Osteoblast (primary cell): ENCODE measurements at places on chromosomes 5 and 9. TPM values are rescaled to one million over a fixed set of nuclear protein-coding genes. Genes with fewer than 3 reads are reported as not detected.

The IL3 gene
- total RNA-seq: not detected in 2 replicates

The PKN3 gene
- total RNA-seq: 3.5 and 4.3 TPM in 2 replicates

The GABRA1 gene
- not detected in 2 replicates for total RNA-seq

The IFNA1 gene
- total RNA-seq: not detected in 2 replicates

The CCDC192 gene
- not detected in 2 replicates for total RNA-seq

The UBAP1 gene
- total RNA-seq: 40.9 and 43.9 TPM in 2 replicates

The CATSPER3 gene
- total RNA-seq: 0.29 and 0.36 TPM in 2 replicates

The SLC6A3 gene
- total RNA-seq: not detected in 2 replicates

The GFPT2 gene
- total RNA-seq: 30.4 and 39.5 TPM in 2 replicates

The GOLGA2 gene
- total RNA-seq: 121 and 137 TPM in 2 replicates

The BHMT2 gene
- total RNA-seq: 8.3 and 12.1 TPM in 2 replicates

The CDHR2 gene
- under 0.01 TPM in 1 of 2 replicates, not detected in the other for total RNA-seq

The SLC9A3 gene
- total RNA-seq: 1.2 and 1.4 TPM in 2 replicates

The ABO gene
- total RNA-seq: not detected in 2 replicates

The PSIP1 gene
- 40.1 and 45.2 TPM in 2 replicates for total RNA-seq

- DNase-seq: peak; percentile 92
- peaks cover 86% of the 10 kb centered on the region for H3K36me3 ChIP-seq
- no peak overlapping the region for H3K4me3 ChIP-seq
- peaks cover 34% of the 10 kb centered on the region for H3K4me1 ChIP-seq
- peak overlapping the region; percentile 71 for H3K27ac ChIP-seq
- no peaks in the 10 kb centered on the region for H3K27me3 ChIP-seq
Observed at GRCh38 chr5:132268769-132269551, 11.5 kb downstream of the PDLIM4 start.

DNA sequence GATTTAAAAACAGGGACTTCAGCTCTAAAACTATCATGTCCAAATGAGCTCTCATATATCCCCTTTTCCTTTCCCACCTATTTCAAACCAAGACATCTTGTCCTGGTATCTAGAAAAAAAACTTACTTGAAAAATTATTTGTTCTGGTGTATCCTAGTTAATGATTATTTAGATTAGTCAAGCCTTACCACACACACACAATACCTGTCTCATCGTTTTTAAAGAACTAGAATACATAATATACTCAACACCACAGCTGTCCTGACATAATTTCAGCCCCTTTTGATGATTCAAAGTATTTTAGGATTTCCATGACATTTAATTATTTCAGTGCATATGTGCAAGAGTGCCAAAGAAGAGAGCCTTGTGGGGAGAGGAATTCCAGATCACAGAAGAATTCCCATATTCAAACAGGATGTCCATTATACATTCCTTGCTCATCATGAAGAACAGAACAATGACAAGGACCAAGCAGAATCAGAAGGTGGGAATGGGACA, 233.7 kb downstream of the SMARCA2 start:
- DNase-seq: no peak
- no peak overlapping the region for H3K27ac ChIP-seq
- H3K36me3 ChIP-seq: no peaks in the 10 kb centered on the region

DNA sequence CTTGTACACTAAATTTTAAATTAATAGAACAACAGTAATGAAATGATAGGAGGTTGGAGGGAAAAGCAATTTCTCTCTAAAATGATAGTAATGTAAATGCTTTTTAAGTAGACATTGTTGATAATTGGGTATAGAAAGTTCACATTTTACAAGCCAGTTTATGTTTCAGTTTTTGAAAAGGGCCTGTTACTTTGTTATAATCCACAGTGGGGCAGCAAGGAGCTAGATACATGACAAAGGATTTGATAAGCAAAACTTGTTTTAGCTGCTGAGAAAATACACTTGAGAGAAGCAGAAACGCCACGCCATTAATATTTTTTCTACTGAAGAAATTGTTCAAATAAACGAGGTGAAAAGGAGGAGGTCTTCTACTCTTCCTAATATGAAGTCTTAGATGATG, 30.2 kb downstream of the SREK1 start:
- no peaks in the 10 kb centered on the region for H3K4me1 ChIP-seq
- no peak overlapping the region for H3K4me3 ChIP-seq
- no peak for DNase-seq
- peaks cover 62% of the 10 kb centered on the region for H3K36me3 ChIP-seq

- no peak overlapping the region for H3K4me3 ChIP-seq
- no peak for DNase-seq
- H3K27ac ChIP-seq: peak overlapping the region; percentile 92
Observed at GRCh38 chr9:113625486-113625885, 162.0 kb downstream of the RGS3 start.

- no peak overlapping the region for H3K4me3 ChIP-seq
- H3K27me3 ChIP-seq: no peaks in the 10 kb centered on the region
- no peak overlapping the region for H3K27ac ChIP-seq
- H3K36me3 ChIP-seq: no peaks in the 10 kb centered on the region
Observed at GRCh38 chr5:110086658-110087388, 397.1 kb downstream of the MAN2A1 start.

DNA sequence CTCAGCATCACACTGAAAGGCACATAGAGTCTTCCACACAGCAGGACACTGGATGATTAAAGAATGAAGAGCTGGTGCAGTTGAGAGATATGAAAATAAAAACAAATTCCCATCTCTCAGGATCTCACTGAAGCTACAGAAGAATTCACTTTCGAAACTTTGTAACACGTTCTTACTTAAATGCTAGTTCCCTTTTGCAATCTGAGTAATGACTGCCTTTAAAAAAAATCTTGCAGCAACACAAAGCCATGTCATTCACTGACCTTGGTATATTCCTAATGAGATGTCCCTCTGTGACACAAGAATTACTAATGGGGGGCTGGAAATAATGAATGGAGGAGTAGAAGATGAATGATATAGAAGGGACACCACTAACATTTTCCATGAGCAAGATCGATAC, 201.8 kb downstream of the GLIS3 start:
- H3K36me3 ChIP-seq: no peaks in the 10 kb centered on the region
- no peaks in the 10 kb centered on the region for H3K27me3 ChIP-seq
- DNase-seq: no peak

GRCh38 chr5:174418809-174419539, 305.4 kb upstream of the MSX2 start:
- peak overlapping the region; percentile 43 for H3K4me3 ChIP-seq
- H3K27me3 ChIP-seq: no peaks in the 10 kb centered on the region
- DNase-seq: peak; percentile 65
- no peak overlapping the region for H3K27ac ChIP-seq
- H3K4me1 ChIP-seq: peaks cover under 1% of the 10 kb centered on the region
- H3K36me3 ChIP-seq: no peaks in the 10 kb centered on the region

- H3K27ac ChIP-seq: no peak overlapping the region
- H3K27me3 ChIP-seq: no peaks in the 10 kb centered on the region
- no peaks in the 10 kb centered on the region for H3K36me3 ChIP-seq
- DNase-seq: no peak
- H3K4me3 ChIP-seq: no peak overlapping the region
Observed at GRCh38 chr9:12708562-12709298, 15.5 kb downstream of the TYRP1 start.

DNA sequence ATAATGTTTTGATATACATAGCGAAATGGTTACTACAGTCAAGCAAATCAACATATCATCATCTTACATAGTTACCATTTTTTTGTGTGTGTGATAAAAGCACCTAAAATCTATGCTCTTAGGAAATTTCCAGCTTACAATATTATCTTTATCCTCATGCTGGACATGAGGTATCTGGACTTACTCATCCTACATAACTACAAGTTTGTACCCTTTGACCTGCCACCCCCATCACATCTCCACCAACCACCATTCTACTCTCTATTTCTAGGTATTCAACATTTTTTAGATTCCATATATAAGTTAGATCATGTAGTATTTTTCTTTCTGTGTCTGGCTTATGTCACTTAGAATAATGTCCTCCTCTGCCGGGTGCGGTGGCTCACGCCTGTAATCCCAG, 79.9 kb downstream of the TAF11L14 start:
- no peak overlapping the region for H3K27ac ChIP-seq
- no peak overlapping the region for H3K4me3 ChIP-seq
- no peaks in the 10 kb centered on the region for H3K36me3 ChIP-seq

- peak; percentile 29 for DNase-seq
- no peak overlapping the region for H3K27ac ChIP-seq
- H3K4me3 ChIP-seq: no peak overlapping the region
- no peaks in the 10 kb centered on the region for H3K36me3 ChIP-seq
Observed at GRCh38 chr5:168670881-168671575, 91.9 kb upstream of the PANK3 start.

DNA sequence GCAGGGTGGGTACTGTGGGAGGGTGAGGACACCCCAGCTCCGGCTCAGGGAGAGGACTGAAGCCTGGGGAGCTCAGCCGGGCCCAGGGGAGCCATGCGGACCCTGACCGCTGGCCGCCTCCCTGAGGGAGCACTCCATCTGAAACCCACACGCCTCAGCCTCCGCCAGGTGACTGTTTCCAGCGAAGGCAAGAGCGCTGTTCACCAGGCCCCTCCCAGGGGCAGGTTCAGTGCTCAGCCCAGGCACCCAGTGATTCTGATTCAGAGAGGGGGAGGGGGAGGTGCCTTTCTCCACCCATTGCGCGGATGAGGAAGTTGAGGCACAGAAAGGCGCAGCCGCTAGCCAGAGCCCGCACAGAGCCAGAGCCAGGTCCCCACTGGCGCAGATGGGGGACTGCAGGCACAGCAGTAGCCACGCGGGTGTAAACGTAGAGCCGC, 27.0 kb downstream of the ADGRD2 start:
- H3K27me3 ChIP-seq: peaks cover 31% of the 10 kb centered on the region
- no peaks in the 10 kb centered on the region for H3K36me3 ChIP-seq
- no peak overlapping the region for H3K27ac ChIP-seq
- H3K4me1 ChIP-seq: no peaks in the 10 kb centered on the region

GRCh38 chr9:91146391-91147019, 215.2 kb downstream of the AUH start:
- H3K27me3 ChIP-seq: no peaks in the 10 kb centered on the region
- H3K36me3 ChIP-seq: no peaks in the 10 kb centered on the region
- no peak overlapping the region for H3K4me3 ChIP-seq

DNA sequence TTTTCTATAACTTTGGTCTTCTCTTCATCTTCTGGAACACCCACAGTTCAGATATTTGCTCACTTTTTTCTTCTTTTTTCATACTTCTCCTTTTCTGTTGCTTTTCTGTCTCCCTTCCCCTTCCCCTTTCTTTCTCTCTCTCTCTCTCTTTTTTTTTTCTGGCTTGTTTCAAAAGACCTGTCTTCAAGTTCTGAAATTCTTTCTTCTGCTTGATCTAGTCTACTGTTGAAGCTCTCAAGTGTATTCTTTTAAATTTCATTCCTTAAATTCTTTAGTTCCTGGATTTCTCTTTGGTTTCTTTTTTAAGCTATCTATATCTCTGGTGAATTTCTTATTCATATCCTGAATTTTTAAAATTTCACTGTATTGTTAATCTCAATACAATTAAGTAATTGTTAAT, 11.2 kb downstream of the ALG2 start:
- H3K36me3 ChIP-seq: peaks cover 6% of the 10 kb centered on the region
- no peak for DNase-seq
- H3K4me1 ChIP-seq: no peaks in the 10 kb centered on the region
- H3K27me3 ChIP-seq: no peaks in the 10 kb centered on the region
- no peak overlapping the region for H3K27ac ChIP-seq

GRCh38 chr9:126429190-126429589, 102.6 kb downstream of the MVB12B start:
- H3K36me3 ChIP-seq: no peaks in the 10 kb centered on the region
- no peak overlapping the region for H3K27ac ChIP-seq
- no peaks in the 10 kb centered on the region for H3K27me3 ChIP-seq
- no peaks in the 10 kb centered on the region for H3K4me1 ChIP-seq
- no peak overlapping the region for H3K4me3 ChIP-seq

DNA sequence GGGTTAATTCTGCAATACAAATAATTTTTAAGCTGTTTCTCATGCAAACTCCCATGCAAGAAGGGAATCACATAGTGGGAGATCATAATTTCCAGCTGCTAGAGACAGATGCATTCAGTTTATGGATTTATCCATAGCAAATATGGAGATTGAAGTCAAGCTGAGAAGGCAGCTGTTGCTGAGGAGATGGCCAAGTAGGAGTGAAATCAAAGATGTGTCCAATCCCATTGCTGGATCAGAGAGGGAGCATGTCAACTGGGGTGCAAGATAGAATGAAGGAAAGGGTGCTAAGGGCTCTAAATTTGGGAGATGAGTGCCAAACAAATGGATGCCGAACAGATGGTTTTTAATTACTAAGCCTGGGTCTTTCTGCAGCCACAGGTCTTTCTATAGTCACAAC, 504.5 kb downstream of the NFIB start:
- no peaks in the 10 kb centered on the region for H3K4me1 ChIP-seq
- no peaks in the 10 kb centered on the region for H3K36me3 ChIP-seq
- H3K4me3 ChIP-seq: no peak overlapping the region
- H3K27ac ChIP-seq: no peak overlapping the region
- DNase-seq: peak; percentile 66

DNA sequence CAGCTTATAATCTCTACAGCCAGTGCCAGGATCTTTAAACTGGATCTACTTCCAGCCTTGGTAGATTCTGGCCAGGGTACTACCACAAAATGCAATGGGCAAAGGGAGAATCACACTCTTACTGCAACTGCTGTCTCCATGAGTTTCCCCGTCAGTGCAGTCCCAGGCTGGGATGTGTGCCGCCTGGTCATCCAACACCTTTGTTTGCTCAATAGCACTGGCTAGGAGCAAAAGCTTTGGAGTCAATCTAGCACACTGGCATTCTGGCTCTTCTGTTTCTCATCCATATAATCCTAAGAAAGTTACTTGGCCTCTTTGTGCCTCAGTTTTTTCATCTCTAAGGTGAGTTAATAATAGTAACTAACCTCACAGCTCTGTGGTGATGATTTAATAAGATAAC, 96.9 kb downstream of the FBN2 start:
- H3K4me1 ChIP-seq: no peaks in the 10 kb centered on the region
- no peaks in the 10 kb centered on the region for H3K36me3 ChIP-seq
- H3K27ac ChIP-seq: no peak overlapping the region
- H3K4me3 ChIP-seq: no peak overlapping the region
- no peak for DNase-seq

DNA sequence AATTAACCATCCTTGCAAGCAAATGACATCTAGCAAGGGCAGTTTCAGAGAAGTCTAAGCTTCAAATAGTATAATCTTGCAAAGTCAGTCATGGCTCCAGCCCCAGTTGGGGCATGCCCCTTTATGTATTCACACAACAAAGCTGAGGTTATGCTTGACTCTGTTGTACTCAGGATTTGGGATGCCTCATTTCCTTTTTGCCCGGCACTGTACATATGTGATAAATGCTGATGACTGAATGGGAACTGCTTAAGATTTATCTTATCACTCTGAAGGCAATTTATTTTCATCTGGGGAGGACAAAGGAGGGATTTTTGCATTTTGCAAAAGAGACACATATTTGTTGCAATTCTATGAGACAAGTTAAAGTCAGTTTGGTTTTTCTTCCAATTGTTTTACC, 219.2 kb downstream of the TRPM3 start:
- H3K27me3 ChIP-seq: no peaks in the 10 kb centered on the region
- no peak for DNase-seq
- H3K4me3 ChIP-seq: no peak overlapping the region
- no peaks in the 10 kb centered on the region for H3K36me3 ChIP-seq

- H3K27me3 ChIP-seq: no peaks in the 10 kb centered on the region
- H3K4me1 ChIP-seq: peaks cover 18% of the 10 kb centered on the region
- H3K4me3 ChIP-seq: no peak overlapping the region
- H3K27ac ChIP-seq: no peak overlapping the region
- H3K36me3 ChIP-seq: no peaks in the 10 kb centered on the region
- DNase-seq: no peak
Observed at GRCh38 chr5:79849486-79850315, 141.4 kb downstream of the MTX3 start.
